Right renal cortex interstitium (tissue), 3 donors: ENCODE measurements at places on chromosomes 6 and 20. TPM values are rescaled to one million over a fixed set of nuclear protein-coding genes. Genes with fewer than 3 reads are reported as not detected.

Gene EPM2A
- 14.3 TPM for polyA plus RNA-seq

Gene OR12D3
- not detected for polyA plus RNA-seq

Gene APCDD1L
- 13.8 TPM for polyA plus RNA-seq

Gene C20orf204
- polyA plus RNA-seq: 0.43 TPM

Gene ERVFRD-1
- polyA plus RNA-seq: 0.22 TPM

Gene AHI1
- polyA plus RNA-seq: 53.7 TPM

Gene TRIM31
- not detected for polyA plus RNA-seq

Gene ARFRP1
- polyA plus RNA-seq: 31.9 TPM

Gene FAM120B
- polyA plus RNA-seq: 38.5 TPM

Gene BPIFA1
- not detected for polyA plus RNA-seq

Gene ZC2HC1B
- not detected for polyA plus RNA-seq

GRCh38 chr20:47606414-47606982, 104.8 kb downstream of the NCOA3 start:
- DNase-seq: no peak

- DNase-seq: no peak
These were observed 61.6 kb upstream of the CEP85L start for GRCh38 chr6:118712969-118713368.

GRCh38 chr20:14337400-14338171, at the start of gene FLRT3:
Gene FLRT3, minus strand, starts transcription at chr20:14337612. Its CDS starts 10,106 bp downstream, at chr20:14327506.
- DNase-seq: peak; percentile 95

- no peak for DNase-seq
These were observed 325.7 kb downstream of the SAMD5 start for GRCh38 chr6:147834084-147834776.

GRCh38 chr20:11445161-11445560, 472.5 kb upstream of the BTBD3 start:
- DNase-seq: no peak

GRCh38 chr6:107806691-107807090, 17.4 kb downstream of the SCML4 start:
- DNase-seq: no peak

- DNase-seq: no peak
These were observed 48.8 kb downstream of the NT5E start for GRCh38 chr6:85498596-85499258.

GRCh38 chr6:129292836-129293235, 409.9 kb downstream of the LAMA2 start:
- no peak for DNase-seq

- peak; percentile 38 for DNase-seq
These were observed 86.5 kb downstream of the LYRM4 start for GRCh38 chr6:5174244-5174643.

DNA sequence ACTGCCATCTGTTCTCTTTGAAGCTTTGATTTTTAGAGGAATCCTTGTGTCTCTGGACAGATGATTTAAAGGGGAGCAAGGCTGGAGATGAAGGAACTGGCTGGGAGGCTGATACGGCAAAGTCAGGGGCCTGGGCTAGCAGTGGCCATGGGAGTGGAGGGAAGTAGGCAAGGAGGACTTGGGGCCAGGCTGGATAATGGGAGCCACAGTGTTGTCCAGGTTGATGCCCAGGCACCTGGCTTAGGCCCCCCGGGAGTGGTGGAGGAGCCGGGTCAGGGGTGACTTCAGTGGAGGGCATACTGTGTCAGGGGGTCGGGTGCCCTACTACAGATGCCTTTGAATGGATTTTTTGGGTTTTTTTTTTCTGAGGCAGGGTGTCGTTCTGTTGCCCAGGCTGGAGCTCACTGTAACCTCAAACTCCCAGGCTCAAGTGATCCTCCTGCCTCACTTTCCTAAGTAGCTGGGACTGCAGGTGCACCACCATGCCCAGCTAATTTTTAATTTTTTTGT, 45.0 kb downstream of the EFCAB8 start:
- DNase-seq: no peak

DNA sequence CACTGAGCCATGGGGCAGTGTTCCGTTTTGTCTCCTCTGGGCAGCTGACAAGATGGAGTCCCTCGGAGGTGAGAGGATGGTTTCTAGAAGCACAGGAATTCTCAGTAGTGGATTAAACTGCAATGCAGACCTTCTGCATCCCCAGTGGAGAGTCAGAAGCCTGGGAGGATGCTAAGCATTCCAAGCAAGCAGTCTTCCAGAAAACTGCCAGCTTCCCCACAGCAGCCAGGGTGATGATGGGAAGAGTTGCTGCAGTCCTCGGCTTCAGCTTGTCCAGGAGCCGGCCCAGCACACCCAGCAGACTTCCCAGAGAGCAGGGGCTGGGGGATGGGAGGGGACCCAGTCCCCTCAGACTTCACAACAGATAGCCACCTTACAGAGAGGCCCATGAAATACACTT, 163.6 kb downstream of the LY86 start:
- DNase-seq: no peak

DNA sequence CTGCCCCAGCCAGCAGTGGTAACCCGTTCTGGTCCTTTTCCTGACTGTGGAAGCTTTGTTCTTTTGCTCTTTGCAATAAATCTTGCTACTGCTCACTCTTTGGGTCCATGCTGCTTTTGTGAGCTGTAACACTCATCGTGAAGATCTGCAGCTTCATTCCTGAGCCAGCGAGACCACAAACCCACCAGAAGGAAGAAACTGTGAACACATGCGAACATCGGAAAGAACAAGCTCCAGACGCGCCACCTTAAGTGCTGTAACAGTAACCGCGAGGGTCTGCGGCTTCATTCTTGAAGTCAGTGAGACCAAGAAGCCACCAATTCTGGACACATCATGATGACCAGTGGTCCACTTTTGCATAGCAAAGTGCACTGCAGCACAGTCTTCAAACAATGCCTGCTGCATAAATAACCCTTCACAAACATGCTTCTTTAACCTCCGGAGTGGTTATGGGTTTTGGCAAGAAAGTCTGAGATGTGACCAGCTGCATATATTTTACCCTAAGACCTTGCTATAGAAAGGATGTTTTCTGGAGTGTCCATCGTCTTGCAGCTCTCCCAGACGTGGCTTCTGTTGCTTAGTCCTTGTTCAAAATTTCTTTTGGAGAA, 8.9 kb upstream of the MUC22 start:
- DNase-seq: no peak

GRCh38 chr20:47620808-47621805, 119.4 kb downstream of the NCOA3 start:
- DNase-seq: no peak

- no peak for DNase-seq
These were observed 90.0 kb downstream of the PRND start for GRCh38 chr20:4811661-4812181.

DNA sequence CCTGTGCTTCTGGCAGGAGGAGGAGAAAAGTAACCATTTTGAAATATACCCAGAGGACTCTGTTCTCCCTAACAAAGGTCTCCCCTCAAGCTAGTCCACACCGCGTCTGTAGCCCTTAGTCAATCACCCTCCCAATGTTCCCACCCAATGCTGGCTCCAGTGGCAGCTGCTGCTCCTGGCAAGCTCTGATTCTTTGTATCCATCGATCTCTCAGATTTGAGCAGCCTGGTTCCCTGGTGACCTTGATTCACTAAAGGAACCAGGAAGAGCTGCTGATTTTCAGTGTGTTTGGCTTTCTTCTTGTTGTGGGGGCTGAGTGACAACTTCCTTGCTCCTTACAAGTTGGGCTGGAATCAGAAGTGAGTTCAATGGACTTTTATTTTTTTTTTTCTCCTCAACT, 68.5 kb downstream of the FOXC1 start:
- no peak for DNase-seq

GRCh38 chr20:926670-927069, 10.5 kb upstream of the ANGPT4 start:
- DNase-seq: no peak

DNA sequence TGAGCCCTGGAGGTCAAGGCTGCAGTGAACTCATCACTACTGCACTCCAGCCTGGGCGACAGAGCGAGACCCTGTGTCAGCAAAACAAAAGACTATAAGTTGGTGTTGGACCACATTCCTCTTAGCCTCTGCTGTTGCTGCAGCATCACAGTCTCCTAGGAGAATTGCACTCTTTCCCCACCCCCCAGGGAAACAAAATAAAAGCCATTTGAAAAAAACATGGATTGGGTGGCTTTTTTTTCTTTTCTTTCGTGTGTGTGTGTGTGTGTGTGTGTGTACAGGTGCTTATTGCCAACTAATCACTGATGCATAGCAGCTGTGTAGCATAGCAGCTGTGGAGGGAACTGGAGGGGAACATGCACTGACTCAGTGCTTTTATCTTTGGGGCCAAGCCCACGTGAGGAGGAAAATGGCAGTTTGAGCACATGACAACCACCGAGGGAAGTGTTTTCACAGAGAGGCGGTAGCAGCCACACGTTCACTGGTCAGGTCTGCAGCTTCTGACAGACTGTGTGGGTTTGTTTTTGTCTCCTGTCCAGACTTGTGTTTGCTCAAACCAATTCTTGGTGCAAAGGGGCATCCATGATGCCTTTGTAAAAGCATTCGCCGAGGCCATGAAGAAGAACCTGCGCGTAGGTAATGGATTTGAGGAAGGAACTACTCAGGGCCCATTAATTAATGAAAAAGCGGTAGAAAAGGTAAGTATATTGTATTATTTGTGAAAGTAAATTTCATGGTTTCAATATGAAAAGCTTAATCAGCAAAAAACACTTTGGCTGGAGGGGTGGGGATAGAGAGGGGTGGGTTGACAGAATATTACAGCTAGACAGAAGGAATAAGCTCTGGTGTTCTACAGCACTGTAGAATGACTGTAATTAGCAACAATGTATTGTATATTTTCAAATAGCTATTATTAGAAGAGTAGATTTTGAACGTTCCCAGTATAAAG, 27.7 kb downstream of the ALDH5A1 start:
- DNase-seq: peak; percentile 36

DNA sequence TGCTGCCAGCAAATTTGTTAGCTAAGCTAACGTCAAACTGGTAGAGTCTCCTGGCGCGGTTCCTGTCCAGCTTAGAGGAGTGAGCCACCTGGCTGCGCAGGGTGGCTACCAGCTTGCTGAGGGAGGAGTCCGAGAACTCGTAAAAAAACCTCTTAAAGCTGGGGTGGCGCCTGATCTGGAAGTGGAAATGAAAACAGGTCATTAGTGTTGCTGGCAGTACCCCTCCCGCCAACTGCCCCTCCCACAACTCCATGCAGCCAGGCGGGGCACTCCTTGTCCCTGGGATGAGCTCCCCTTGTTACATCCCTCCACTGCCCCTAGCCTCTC, 17.3 kb downstream of the BNIP5 start:
- DNase-seq: no peak

DNA sequence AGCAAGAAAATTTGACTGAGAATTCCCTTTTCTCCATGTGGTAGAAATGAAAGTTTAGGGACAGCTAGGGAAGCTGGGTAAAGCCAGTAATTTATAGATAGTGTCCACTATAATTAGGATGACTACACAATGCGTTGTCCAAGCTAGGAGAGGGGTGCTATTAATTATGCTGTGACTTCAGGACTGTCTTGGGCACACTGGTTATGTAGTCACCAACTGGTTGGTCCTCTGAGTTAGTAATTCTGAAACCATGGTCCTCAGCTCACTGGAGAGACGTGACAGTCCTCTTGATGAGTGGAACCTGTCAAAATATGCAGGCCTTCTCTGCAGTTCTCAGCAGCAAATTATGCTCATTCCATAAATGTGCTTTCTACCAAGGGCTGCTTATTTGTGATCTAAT, 94.6 kb upstream of the ENPP5 start:
- DNase-seq: no peak

DNA sequence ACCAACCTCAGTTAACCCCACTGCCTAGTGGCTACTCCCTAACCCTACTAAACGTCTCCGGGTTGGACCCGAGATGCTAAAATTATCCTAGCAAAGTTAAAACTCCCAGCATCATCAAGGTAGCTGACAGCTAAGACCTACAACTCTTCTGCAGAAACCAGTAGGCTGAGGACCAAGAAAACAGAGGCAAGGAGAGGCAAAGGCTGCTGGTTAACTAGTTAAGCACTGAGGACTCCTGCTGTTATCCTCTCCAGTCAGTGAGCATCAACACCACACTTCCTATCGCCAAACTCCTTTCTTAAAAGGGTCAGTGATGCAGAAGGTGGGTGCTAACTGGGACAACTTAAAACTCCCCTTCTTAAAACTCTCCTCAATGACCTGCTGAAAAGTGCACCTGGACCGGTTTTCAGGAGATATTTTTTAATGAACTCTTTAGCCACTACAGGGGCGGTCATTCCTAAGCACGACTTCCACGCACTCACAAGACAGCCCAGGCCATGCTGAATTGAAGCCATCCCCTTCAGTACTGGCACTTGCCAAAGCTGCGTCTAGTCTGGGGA, 1.7 kb downstream of the TRERF1 start:
- no peak for DNase-seq

GRCh38 chr6:80148220-80148619, 41.7 kb downstream of the BCKDHB start:
- DNase-seq: no peak

DNA sequence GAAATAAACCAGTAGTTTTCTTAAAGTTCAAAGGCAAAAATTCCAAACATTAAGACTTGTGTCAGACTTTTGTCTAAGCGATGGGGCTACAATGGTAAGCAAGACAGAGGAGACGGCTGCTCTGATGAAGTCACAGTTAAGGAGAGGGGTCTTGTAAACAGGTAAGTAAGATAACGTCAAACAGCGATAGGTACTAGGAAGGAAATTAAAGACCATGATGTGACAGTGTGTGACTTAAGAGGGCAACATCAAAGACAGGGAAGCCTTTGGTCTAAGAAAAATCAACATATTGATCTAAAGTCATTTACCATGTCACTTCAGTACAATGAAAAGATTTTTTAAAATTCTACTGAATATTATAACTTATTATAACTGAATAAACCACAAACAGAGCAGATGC, 23.1 kb downstream of the NUDT3 start:
- no peak for DNase-seq

DNA sequence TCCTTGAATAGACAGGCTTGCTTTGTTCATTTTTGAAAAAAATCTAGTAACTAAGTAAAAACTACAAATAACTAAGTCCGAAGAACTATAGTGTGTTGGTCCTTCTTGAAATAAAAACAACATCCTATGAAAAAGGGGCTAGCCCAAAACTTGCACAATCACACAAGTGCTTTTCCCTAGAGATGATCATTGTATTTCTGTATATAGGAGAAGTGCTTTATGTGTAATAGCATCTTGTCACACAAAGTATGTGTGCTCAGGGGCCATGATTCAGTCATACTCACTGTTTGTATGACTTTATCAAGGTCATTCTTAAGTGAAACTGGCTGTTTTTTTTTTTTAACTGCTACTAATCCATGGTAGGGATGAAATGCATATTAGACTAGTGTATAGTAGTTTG, 179.8 kb downstream of the DTNBP1 start:
- no peak for DNase-seq

DNA sequence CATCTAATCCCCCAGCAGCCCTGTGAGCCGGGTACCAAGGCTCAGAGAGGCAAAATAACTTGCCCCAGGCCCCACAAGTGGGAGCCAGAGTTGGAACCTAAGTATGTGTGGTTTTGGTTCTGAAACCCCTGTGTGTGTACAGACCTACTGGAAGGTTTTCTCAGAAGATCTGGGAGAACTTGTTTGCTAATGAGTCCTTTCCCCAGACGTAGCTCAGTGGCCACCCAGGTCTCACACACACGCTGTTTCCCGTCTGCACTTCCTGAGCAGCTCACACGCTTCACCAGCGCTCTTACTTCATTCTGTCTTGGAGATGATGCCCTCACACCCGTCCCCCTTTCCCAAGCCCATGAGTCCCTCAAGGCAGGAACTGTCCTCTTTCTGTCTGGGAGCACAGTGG, 8.2 kb downstream of the CCN5 start:
- DNase-seq: no peak
